ENCODE measurements at places on chromosomes 11 and 22. TPM values are rescaled to one million over a fixed set of nuclear protein-coding genes. Genes with fewer than 3 reads are reported as not detected.

Gene UEVLD
- total RNA-seq, result 61.7 TPM

Gene KLHL22
- total RNA-seq, result 12.0 TPM

Gene TMPRSS13
- total RNA-seq, result not detected

Gene TRIM48
- not detected for total RNA-seq

GRCh38 chr22:48696371-48696770 lies 1131.3 kb downstream of the BRD1 start:
- DNase-seq, result no peak

DNA sequence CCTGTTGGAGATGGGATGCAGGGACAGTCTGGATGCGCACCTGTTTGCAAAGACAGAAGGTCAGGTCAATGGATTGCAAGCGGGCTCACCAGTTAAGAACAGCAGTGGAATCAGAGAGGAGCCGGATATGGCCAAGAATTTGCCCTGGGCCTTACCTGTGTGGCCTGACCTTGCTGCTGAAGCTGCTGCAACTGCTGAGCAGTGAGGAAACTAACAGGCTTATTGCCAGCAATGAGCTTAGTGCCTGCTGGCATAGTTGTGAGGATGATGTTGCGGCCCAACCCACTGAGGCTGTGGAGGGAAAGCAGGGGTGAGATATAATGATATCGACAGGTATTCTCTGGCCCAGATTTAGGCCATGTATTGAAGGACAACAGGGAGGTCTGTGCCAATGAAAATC lies 30.6 kb downstream of the NFRKB start:
- no peak for DNase-seq

- DNase-seq, result no peak
These were observed 10.4 kb downstream of the ADORA2A start for GRCh38 chr22:24437741-24438328.

DNA sequence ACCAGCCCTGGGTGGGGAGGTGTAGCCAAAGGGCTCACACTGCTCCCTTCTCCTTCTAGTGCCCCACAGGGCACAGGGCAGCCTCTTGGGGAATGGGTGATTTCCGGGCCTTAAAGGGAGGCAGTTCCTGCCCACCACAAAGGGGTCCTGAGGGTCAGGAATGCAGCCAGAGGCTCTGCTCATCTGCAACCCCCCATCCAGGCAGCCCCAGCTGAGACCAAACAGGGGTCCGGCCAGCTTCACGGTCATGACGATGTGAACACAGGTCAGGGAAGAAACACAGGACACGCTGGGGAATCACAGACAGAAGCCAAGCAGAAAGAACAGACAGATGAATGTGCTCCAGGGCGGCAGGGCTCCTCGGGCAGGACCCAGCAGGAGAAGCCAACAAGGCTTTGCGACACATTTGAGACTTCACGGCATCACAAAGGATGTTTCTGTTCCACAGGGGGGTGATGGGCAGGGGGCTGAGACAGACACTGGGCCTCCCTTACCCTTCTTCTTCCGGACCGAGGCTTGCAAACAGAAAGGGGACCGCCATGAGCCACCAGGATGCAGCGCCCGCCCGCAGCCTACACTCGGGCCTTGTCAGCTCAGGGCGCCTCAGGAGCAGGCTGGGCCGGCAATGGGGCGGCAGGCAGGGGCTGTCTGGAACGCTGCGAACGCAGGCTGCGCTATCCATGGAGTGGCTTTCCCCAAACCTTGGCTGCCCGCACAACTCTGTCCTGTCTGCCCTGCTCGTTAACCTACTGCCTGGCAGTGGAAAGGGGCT lies 101.9 kb downstream of the CTTN start:
- no peak for DNase-seq

Gene SLC25A18
- total RNA-seq, result not detected

Gene SEC14L6
- total RNA-seq, result not detected

GRCh38 chr11:18699848-18700261 lies 1.3 kb downstream of the TMEM86A start:
- no peak for DNase-seq

Gene KCNK4
- not detected for total RNA-seq

DNA sequence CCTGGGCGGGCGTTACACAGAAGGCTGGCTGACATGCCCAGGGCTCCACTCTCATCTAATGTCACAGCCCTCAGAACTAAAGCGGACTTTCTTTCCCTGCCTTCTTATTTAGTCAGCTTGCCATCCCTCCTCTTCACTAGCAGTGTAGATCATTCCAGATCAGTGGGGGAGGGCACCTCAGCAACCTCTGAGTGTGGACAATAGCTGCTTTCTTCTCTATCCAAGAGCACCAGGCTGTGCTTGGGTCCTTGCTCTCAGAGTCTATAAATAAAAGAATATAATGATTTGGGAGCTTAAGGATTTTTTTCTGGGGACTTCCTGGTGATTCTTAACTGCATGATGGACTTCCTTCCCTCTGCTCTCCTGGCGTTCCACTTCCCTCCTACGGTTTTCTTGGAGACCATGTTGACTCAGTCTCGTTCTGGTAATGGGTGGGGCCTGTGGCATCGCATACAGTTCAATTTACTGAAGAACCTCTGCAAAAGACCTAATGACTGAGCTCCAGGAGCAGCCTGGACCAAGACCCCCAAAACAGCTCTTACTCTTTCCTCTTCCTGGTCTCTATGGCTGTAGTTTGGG lies 2.9 kb upstream of the HMBS start:
- DNase-seq, result no peak

DNA sequence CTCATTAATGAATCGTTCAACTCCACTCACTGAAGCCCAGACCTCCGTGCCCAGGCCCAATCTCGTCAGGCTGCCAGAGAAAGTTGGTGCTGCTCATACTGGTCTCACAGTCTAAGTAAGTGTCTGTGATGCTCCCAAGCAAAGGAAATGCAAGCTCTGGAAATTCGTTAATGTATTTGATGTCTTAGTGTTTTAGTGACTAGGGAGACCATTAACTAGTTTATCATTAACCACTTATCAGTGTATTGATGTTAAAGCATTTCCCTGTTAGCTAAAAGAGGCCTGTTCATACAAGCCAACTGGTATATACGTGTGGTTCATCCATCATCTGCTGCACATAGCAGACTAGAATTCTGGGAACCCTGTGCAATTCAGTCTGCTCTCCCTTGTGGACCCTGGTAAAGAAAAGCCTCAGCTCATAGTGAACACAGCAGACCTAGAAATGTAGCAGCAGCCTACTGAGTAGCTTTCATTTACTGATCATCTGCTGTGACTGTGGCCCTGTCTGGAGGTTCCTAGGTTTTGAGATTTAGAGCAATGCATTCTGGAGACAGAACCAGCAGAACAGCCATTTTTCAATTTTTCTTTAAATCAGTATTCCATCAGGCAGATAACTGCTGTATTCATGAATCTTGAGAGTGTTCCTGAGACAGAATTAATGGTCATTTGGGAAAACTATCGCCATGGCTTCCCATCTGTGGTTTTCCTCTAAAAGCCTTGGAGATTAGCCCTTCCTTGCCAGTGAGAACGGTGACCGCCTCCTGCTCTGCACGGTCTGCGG lies 15.7 kb upstream of the AIFM3 start:
- DNase-seq, result no peak

Gene ZNF195
- 43.2 TPM for total RNA-seq

- DNase-seq, result peak; percentile 36
These were observed 15.8 kb downstream of the ABTB2 start for GRCh38 chr11:34341931-34342533.

Gene CYTH4
- total RNA-seq, result 0.26 TPM

Gene GLYATL1
- not detected for total RNA-seq

DNA sequence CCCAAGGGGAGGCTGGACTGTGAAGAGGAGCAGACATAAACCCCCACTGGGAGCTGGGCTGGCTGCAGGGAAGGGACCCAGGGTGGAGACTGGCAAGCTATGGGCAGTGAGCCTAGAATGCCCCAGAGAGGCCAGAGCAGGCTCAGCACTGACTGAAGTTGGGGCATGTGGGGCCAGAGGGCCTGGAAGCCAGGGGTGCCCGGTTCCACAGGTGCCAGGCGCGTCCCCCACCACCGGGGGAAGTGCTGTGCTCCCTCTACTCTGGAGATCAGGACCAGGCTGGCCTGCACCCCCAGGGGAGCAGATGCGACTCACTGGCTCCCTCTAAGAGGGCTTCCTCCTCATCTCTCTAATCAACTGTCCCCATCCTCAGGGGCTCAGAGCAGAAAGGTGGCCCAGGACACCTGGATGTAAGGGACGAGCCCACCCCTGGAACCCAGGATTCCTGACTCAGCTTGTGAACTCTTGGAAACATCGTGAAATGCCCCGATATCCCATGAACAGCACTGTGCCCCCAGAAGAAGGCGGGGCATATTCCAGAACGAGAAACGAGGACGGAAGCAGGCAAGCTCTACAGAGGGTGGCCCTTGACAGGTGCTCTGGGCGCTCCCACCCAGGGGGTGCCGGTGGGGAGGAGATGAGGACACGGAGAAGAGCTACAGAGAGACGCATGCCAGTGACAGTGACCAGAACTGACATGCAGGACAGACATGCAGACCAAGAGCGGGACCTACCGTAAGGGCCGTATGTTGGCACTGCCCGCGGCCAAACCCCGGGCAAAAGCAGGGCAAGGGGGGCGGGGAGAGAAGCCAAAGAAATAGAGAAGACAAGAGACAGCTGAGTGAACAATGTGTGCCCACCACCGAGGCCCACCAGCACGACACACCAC lies 20.4 kb downstream of the MAFF start:
- DNase-seq, result no peak

Gene VPS11
- 13.5 TPM for total RNA-seq

Gene POTEH
- total RNA-seq, result 0.05 TPM

DNA sequence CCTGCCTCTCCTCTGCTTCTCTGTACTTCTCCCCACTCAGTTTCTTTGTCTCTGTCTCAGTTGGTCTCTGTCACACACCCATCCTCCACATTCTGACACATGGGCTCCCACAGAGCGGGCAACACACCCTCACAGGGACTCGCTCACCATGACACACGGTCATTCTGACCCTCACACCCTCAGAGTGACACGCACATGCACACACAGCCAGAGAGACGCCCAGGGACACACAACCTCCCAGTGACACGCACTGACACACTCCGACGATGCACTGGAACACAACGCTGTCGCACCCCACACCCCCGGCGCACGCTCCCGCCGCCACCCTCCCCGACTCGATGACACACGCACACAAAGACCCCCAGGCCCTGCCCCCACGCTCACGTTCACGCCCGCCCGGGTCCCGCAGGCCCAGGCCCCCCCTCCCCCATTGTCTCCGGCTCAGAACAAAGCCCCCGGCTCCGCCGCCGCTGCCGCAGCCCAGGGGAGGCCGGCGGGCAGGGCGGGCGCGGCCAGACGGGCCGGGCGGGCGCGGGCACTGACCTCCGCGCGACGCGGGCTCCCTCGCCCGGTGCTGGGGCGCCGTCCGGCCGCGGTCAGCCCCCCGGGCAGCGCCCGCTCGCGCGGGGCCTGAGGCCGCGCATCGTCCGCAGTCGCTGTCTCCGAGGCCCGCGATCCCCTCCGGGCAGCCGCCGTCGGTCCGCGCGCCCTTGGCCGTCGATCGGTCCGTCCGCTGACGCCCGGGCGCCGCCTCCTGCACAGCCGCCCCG lies 404 bp downstream of the DCHS1 start:
- no peak for DNase-seq

GRCh38 chr11:26620282-26621045 lies 48.4 kb upstream of the MUC15 start:
- no peak for DNase-seq

Gene SCUBE1
- total RNA-seq, result not detected

DNA sequence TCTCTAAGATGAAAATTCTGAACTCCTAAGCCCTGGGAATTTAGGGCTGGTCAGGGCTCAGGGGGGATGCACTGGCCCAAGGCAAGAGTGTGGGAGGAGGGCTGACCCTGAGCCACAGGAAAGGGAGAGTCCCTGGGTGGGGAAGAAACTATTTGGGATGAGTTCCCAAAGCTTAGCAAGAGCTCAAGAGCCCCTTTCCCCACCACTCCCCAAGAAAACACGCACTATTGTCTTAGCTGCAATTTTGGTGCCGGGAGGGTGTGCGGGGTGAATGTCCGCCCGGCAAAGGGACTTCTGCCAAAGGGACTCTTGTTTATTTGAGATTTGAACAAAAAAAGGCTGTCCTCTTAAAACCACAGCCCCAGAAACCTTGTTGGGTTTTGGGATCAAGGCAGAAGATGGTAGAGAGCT lies 37.0 kb downstream of the KIAA1671 start:
- DNase-seq, result no peak

Gene PLEKHA7
- 3.8 TPM for total RNA-seq

Gene C11orf98
- 100 TPM for total RNA-seq

GRCh38 chr11:87417951-87418350 lies 380.2 kb downstream of the TMEM135 start:
- no peak for DNase-seq

- DNase-seq, result no peak
These were observed 594.7 kb downstream of the METTL15 start for GRCh38 chr11:28702871-28703270.

Gene SCGB1D2
- total RNA-seq, result not detected

- DNase-seq, result no peak
These were observed 585.7 kb upstream of the B3GAT1 start for GRCh38 chr11:134997652-134998320.

DNA sequence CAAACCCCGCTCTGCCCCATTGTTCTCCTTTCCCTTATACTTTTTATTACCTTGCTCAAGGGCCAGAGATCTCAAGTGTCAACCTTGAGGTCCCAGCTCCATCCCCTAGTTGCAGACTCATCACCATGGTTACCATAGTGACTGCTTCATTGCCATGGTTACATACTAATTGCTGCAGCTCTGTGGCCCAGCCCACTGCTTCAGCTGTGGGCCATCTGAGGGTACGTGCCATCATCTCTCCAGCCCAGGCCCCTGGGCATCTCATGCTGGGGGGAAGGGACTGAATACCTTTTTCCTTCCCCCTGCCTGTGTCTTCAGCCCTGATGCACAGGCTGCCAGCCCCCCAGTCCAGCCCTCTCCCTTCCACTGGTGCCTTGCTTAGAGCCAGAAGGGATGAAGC lies 22.2 kb downstream of the TREH start:
- DNase-seq, result peak; percentile 8

DNA sequence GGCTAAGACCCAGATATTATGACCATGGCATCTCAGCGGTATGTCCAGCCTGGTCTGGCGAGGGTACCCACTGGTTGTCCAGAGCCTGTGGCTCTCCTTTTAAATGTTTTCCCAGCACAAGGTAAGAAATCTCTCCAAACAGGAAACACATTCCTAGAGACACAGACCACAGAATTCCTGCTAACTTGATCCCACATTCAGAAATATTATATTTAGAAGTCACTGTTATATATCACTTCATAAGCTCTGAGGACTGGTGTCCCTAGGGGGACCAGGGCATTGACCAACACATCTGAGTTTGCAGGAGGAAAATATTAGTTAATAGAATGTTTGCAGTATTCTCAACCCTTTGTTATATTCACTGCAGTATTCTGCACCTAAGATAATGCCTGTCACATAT lies 23.1 kb downstream of the TMPRSS13 start:
- DNase-seq, result peak; percentile 8

- no peak for DNase-seq
These were observed 86.9 kb downstream of the LDLRAD3 start for GRCh38 chr11:36030731-36031281.

DNA sequence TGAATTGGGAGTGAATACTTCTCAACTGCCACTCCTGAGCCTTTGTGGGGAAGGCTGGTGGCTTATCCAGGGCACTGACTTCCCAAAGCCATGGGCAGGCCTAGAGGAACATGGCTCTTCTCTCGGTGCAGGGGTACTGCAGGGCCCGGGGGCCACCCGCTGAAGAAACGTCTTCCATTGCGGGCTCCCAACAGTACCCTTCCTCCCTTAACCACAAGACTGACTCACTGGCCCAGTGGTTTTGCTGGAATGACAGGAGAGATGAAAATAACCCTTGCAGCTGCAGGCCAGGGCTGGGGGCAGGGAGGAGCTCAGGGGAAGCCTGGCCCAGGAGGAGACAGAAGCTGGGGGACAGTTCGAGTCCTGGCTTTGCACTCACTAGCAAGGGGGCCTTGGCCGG lies 13.5 kb downstream of the TXN2 start:
- DNase-seq, result peak; percentile 91
